ENCODE measurements at places on chromosomes 4 and X.

DNA sequence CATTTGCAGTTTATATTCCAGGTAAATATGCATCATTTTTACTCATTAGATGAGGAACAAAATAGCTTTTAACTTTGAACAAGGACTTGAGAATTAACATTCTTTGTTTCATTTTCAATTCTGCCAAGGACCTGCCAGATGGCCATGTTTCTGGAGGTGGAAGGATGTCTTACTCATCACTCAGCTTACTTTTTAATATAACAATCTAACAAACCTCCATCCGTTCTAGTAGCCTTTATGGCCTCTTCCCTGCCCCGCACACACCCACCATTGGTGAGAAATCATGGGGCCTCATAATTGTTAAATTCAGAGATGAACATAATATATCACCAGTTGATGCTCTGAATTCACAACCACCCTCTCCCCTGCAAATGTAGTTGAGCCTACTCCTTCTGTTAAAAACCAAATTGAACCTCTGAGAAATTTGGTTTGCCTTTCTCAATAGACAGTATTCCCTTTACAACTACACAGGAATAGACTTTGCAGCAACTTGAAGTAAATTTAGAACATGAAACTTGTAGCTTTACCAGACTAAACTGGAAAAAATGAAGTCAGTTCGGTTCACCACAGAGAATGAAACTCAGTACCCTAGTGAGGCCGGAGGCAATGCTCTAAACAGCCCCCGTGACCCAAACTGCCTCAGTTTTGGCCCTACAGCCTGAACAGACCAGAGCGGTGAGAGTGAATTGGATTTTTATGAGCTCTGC is 50.1 kb upstream of the ACSL4 start:
- DNase-seq = no peak

- no peak for DNase-seq
Observed at GRCh38 chr4:87017580-87018342, 83.0 kb downstream of the AFF1 start.

DNA sequence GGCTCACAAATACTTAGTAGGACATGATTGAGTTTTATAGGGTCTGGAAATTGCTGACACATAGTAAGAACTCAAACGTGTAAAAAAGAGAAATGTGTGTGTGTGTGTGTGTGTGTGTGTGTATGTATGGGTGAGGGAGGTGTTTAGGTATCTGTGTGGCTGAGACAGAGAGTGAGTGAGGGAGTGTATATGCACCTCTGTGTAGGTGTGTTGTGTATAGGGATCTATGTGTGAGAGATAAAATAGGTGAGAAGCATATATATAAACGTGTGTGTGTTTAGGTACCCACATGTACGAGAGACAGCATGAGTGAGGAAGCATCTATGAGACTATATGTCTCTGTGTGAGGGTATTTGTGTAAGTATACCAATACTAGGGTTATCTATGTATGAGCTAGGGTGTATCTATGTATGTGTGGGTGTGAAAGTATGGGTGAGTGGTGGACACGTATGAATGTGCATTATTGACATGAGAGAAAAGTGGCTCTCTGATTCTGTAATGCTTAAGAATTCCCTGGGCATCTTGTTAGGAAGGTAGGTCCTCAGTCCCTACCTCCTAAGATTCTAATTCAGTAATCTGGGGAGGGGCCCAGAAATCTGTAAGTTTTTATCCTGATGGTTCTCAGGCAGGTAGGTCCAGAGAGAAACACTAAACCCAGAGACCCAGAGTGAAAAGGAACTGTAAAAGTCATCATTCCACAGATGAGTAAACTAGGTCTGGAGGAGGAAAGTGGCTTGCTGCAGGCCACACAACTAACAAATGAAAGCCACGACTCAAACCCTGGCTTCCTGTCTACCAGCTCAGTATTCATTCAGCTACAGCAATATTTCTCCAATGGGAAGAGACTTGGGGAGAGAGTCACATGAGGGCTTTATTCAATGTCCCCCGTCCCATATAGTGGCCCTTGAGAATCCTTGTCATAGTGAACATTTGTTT is 237.0 kb downstream of the IDS start:
- no peak for DNase-seq

- no peak for DNase-seq
Observed at GRCh38 chr4:81919223-81919622, 447.5 kb upstream of the RASGEF1B start.

GRCh38 chr4:2059046-2059725 is at the start of gene NAT8L:
Gene NAT8L (plus strand): TSS chr4:2059327. CDS start chr4:2059512, 185 bp downstream.
- no peak for DNase-seq

DNA sequence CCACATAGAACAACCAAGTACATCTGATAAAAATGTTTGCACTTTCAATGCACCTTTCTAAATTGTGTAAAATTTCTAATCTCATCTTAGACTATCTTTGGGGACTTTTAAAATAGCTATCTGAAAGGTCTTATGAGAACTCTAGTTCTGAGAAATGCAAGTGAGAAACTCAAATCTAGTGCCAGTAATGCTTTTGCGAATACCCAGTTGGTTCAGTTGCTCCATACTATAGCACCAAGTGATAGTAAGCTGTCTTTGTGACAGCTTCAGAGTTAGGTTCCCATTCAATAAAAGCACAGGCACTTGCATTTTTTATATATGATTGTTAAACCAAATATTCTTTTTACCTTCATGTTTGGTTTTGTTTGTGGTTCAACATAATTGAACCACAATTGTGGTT is 4.5 kb upstream of the ITM2A start:
- no peak for DNase-seq

- no peak for DNase-seq
Observed at GRCh38 chr4:89069481-89069880, 12.5 kb upstream of the FAM13A start.

DNA sequence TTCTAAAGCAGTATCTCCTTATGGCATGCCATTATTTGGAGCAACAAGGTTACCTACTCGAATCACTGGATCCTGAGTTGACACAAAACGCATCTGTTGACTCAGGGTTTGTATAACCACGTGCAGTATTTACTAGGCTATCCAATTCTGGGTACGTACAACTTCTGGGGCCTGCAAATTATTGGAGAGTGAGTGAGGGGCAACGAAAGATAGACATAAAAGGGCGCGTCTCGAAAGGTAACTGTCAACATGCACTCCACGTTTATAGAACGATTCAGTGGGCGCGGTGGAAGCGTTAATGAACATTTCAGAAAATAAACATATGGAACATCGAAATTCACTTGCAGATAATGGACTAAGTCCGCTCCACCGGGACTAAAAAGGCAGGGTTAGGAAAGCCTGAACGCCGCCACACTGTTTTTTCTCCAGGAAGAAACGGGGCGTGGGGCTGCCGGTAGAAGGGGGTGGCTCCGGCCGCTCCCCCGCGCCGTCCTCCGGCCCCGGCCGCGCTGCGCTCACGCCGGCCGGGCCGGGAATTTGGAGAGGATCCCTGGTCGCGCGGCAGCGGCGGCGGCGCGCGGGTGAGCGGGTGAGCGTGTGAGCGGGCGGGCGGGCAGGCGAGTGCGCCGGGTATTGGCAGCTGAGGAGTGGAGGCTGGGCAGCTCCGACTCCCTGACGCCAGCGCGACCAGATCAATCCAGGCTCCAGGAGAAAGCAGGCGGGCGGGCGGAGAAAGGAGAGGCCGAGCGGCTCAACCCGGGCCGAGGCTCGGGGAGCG is at the start of gene SMAD1:
Gene SMAD1, plus strand, starts transcription at position 690 of the 778 bp plus-strand sequence. CDS start 32,761 bp downstream, outside the sequence.
- DNase-seq = no peak

DNA sequence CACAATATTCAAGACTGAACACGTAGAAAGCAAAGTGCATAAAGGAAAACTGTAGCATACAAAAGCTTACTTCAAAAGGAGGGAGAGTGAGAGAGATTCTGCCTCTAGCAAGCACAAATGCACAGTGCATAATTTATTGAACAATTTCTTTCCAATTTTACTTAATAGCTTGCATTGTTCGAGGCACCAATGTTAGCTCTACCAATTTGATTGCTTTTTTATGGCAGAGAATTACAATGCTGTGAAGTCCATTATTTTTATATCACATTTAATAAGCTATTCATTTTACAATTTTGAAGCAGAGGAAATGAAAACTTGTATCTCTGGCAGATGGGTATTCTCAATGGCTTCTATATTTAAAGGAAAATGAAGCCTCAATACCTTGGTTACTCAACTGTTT is 331.7 kb downstream of the GPM6A start:
- no peak for DNase-seq

DNA sequence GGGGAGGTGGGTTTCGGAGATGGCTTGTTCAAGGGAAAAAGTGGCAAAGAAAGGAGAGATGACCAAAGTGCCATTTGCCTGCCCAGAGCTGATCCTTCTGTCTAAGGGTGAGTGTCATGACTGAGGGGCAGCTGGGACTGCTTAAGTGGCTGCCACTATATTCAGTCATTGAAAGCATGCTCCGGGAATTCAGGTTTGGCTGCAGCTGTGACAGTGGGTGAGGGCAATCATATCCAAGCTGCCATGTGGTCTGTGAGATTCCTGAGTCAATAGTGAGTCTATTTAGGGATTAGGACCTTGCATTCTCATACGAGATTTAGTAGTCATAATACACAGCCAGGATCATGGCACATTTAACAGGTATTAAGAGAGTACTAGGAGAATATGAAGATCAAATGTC is 138.8 kb upstream of the BANK1 start:
- DNase-seq = no peak

DNA sequence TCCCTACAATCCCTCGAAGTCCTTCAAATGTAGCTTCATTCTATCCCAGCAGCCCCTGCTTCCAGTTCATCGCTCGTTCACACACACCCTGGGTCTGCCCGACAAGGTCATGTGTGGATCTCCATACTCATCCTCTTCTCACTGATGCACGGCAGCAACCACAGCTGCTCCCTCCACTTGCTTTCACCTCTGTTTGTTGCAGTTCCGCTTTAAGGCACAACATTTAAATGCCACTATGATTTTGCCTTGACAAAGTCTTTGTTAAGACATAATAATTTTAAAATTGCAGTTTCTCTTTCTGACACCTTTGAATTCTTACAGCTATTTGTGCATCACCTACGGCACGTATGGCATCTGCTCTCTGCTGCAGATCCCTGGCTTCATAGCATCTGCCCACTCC is 1.8 kb downstream of the ODAPH start:
- DNase-seq = no peak

GRCh38 chr4:20137176-20137575 is 114.5 kb upstream of the SLIT2 start:
- DNase-seq = no peak

DNA sequence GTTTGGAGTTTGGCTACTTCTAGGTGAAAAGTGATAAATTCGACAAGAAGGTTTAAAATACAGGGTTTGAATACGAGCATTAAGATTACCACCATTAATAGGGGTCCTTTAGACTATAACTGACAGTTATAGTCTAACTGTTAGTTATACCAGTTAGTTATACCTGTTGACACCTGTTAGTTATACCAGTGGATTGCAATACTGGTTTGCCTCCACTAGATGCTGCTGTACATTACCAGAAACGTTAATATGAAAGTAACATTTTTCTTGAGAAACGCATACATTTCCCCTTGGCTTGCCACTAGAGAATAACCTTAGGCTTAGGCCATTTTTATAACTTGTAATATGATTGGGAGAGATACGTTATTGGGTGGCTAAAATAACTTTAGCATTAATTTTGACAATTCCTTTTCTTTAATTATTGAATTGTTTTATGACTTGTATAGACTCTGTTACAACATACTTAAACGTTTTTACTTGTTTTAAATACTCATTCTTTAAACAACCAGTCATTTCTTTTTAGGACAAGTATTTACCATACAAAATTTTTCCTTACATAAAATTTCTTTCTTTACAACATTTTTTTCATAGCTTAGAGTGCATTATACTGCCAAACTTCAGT is 911.2 kb downstream of the FSTL5 start:
- no peak for DNase-seq

DNA sequence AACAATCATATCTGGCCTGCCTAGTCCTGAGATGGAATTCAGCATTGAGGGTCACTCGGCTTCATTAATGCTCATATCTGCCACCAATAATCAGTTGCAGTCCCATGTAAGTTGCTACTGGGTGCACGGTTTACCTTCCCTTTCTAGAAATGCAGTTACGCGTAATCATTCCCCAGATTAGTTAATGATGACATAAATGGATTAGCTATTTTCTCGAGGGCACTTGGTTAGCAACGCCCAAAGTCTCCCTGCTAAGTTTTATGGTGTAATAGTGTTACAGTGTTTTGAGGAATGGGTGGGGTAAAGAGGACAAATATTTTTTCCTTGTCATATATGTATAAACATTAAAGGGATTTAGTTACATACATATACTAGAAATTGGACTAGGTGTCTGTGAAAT is 118.8 kb downstream of the MID1 start:
- no peak for DNase-seq

DNA sequence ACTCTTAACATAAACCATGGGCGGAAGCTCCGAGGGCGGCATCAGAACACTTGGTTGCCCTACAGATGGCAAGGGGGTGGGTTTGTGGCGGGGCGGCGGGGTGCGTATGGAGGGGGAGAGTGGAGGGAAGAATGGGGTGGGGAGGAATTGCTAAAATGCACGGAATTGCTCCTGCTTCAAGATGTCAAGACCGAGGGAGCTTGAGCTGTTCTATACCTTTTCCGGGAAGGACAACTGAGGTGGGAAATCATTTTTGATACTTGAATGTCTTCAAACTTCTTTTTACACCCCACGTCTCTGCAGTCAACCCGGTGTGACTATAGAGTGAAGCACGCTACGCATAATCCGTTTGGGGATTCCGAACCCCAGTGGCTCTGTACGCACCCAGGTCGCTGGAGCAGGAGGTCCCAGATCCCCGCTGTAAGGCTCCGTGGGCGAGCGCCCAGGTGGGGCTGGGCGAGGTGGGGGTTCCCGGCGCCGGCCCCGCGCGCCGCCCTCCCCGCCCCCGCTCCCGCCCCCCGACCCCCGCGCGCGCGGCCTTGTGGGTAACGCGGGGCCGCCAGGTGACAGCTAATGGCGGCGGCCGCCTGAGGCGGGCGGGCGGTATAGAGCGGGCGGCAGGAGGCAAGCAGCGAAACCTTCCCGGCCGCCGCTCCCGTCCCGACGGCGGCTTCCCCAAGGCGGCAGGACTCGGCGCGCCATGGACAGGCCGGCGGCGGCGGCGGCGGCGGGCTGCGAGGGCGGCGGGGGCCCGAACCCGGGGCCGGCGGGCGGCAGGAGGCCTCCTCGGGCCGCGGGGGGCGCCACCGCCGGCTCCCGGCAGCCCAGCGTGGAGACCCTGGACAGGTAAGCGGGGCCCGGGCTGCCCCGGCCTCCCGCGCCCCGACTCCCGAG is at the start of gene MTMR1:
Gene MTMR1, plus strand, starts transcription at position 566 of the 894 bp plus-strand sequence. Its CDS starts 135 bp downstream, at position 701.
- DNase-seq = no peak

DNA sequence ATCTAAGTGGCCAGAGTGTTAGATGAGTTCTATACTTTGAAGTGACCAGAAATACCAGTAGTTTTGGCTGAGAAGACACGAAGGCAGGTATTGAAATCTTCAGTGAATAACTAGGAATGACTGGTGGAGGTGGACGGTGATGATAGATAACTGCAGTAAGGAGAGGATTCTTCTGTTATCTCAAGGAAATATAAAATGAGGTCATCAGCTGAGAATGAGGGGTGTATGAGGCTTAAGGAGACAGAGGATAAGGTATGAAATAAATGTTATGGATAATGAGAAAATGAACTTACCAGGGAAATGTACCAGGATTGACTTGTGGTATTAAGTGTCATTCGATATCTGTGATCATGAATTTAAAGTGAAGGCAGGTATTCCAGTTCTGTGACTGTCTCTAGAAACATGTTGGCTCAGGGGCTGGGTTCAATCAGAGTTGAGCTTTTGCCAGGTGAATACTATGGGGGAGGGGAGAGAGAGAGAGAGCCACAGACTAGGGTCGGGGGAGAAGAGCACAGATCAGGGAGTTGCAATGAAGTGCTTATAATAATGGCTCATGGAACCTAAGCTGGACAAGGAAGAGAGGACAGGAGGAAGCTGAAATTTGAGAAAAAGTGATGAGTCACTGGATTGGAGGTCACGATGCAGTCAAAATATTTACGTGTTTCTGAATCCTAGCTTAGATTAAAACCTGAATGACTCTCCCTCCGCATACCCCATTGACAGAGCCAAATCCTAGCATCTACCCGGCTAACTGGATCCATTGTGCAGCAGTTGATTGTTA is 37.5 kb upstream of the BRS3 start:
- no peak for DNase-seq
